GM04503 (cell line): ENCODE measurements at places on chromosomes 2 and 18.

GRCh38 chr18:3748086-3748485 lies 298.1 kb downstream of the TGIF1 start:
- no peak for DNase-seq

DNA sequence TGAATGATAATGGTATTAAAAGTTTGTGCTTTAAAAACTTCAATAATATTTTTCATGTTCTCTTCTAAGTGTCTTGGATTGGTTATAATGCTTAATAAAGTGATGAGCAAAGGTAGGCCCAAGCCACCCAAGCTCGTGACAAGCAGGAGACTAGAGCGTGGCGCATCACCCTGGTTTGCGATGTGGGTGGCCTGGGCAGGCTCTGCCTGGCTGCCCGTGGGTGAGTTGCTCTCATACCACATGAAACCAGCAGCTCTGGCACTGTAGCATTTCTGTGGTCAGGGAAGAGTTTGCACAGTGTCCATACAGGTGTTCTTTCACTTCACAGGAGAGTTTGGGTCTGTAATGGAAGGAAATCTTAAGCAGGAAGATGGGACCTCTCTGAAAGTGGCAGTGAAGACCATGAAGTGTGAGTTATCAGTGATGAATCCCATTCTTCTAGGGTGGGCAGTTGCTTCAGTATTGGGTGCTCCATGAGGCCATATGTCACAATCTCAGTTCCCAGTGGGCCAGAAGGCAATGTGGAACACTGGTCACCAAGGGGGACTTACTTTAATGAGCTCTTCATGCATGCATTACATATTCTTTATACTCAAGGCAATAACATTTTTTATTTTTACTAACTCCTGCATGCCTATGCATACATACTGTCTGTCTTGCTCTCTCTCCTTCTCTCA lies 51.4 kb upstream of the TMEM87B start:
- no peak for DNase-seq

DNA sequence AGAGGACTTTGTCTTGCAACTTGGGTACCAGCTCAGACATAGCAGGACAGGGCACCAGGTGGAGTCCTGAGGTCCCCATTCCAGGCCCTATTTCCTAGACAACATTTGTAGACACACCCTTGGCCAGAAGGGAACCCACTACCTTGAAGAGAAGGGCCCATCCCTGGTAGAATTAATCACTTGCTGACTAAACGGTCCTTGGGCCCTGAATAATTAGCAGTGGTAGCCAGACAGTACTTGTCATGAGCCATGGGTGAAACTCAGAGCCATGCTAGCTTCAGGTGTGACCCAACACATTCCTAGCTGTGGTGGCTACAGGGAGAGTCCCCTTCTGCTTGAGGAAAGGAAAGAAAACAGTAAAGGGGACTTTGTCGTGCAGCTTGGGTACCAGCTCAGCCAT lies 28.5 kb upstream of the ACTR2 start:
- no peak for DNase-seq

GRCh38 chr2:191649519-191649918 lies 28.4 kb upstream of the NABP1 start:
- no peak for DNase-seq

DNA sequence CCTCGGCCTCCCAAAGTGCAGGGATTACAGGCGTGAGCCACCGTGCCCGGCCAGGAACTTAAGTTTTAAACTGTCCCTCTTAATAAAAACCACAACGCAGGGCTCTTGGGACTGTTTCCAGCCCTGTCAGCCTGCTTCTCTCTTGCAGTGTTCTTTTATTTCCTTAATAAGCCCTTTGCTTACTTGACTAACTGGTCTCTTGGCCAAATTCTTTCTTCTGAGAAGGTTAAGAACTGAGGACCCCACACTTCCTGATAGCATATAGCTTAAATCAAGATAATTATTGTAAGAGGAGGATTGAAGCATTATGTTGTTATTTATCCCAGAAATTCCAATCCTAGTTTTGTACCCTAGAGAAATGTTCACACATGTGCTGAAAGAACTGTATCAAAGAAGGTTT lies 128.2 kb upstream of the UXS1 start:
- no peak for DNase-seq

DNA sequence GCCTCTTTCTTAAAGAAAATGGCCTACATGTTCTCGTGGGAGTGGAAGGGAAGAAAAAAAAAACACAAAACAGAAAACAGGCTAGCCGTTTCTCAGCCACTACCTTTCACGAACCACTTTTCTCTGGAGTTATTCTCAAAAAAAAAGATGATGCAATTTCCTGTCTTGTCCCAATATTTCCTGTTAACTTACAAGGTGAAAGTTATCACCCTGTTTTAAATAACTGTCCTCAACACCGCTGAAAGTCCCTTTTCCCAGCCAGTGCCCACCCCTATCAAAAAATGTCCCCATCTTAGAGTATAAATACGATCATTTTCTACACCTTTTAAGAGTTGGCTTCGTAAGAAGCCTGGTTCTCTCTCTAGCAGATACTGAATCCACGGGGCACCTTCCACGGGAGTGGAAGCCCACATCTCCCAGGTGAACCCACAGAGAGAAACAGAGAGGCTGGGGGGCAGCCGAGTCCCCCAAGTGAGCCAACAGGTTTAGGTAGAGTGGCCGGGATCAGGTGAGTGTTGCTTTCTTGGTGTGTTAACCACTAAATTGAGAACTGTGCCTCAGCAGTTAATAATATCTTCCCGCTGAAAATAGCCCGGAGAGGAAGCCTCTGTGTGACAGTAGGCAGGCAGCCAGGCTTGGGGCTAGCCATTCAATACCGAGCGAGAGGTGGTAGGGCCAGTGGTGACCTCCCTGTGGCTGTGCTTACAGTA lies 15.9 kb downstream of the SMAD7 start:
- DNase-seq = no peak

GRCh38 chr2:43368483-43369385 lies 142.3 kb upstream of the ZFP36L2 start:
- peak; percentile 35 for DNase-seq

DNA sequence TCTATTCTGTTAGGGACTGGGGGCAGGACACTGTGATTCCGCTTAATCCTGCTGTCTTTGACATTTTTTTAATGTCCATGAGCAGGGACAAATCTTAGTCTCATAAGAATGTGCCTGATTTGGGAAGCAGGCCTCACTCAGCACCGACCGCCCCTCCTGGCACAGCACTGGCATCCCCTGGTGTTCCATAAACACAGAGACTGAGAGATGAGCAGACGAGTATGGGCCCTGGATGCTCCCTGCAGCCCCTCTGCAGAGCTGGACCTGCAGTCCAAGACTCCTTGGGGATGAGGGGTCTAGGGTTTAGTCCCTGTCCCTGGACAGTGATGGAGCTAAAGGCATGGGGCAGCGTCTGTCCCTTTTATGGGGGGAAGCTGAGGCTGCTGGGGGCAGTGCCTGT lies 81.6 kb downstream of the NDUFA10 start:
- DNase-seq = no peak

DNA sequence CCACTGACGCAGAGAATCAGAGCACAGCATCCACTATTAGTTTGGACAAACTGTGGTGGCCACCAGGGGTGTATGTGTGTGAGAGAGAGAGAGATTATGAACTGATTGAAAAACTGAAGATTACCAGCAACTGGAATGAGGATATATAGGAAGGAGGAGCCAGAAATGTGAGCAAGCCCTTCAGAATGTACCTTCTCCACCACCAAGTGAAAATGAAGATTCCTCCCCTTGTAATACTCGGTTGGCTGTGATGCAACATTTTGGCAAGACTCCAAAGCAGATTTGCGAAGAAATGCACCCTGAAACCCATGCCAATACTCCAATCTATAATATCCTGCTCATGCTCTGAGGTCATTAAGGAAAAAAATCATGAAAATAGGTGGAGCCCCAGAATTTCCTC lies 121.2 kb upstream of the SLC35G4 start:
- no peak for DNase-seq

- no peak for DNase-seq
Measured at GRCh38 chr2:63837036-63837594, 4.6 kb upstream of the UGP2 start.

GRCh38 chr2:8371653-8372052 lies 310.2 kb upstream of the ID2 start:
- DNase-seq = no peak

GRCh38 chr2:58895857-58896256 lies 654.7 kb upstream of the FANCL start:
- DNase-seq = no peak

GRCh38 chr2:230746213-230746612 lies 33.6 kb downstream of the CAB39 start:
- no peak for DNase-seq

DNA sequence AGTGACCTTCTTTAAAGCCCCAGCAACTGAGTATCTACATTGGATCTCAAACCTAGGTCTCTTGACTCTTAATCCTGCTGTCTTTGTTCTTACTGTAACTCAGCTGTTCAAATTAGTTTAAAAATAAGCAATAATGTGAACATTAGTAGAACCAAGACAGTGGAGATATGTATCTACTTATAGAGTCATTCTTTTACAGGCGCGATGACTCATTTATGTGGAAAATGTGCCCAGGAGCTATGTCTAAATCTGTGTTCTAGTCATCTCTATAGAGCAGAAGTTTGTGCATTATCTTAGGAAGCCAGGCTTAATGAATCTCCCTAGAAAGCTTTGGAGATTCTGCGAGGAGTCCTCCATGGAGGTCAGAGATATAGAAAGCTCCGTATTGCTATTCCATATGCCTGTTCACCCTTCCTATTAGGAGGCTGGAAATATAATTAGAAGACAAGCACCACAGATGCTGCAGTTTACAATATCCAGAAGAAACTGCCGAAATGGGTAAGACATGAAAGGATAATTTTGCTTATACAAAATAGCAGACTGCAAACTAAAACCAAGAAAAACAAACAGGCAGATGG lies 211.6 kb downstream of the TRIB2 start:
- DNase-seq = no peak

DNA sequence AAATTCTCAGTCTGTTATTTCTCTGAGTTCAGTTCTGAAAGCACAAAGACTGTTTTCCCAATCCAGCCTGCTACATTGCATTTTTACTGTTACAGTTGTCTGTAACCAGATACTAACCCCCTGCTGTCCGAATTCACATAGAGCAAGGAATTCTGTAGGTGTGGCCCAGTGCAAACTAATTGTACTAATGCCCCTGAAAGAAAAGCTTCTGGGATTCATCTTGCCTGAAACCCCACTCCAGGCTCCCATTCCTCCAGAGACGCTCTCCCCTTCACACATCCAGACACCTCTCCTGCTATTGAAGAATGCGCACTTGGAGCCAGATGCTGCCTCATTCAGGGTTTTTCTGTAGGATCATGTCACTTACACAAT lies 127.0 kb downstream of the TTC32 start:
- DNase-seq = no peak

GRCh38 chr18:77067291-77068061 lies 65.1 kb downstream of the MBP start:
- no peak for DNase-seq

DNA sequence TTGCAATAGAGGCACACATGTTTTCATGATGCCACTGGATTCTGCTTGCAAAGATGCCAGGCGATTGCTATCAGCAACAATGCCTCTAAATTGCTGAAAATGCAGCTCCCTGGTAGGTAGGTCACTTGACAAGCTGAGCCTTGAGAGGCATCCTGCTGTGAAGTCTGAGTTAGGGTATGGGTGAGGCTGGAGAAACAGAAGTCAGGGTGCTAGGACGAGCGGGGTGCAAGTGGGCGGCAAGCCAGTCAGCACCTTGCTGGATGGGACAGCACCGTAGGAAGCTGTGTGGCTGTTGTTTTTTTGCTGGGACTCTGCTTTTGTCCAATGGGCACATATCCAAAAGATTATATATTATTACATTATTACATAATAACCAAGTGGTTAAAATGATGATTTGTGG lies 10.5 kb upstream of the CLIP4 start:
- no peak for DNase-seq

DNA sequence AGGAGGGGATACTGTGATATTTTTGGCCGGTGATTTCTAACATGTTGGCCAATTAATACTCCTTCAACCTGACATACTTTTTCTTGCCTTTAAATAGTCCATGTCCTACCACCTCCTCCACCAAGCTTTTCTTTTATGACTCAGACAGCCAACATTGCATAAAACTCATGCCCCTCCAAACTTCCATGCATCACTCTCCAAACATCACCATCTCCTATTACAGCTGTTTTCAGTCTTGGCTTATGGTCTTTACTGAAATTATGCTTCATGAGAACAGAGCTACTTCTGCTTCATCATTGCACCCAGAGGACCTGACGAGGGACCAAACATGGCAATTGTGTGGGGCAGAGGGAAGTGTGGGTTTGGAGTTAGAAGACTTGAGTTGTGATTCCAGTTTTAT lies 305.4 kb downstream of the LPIN1 start:
- DNase-seq = no peak

GRCh38 chr2:14722904-14723570 lies 90.5 kb downstream of the LRATD1 start:
- DNase-seq = no peak

DNA sequence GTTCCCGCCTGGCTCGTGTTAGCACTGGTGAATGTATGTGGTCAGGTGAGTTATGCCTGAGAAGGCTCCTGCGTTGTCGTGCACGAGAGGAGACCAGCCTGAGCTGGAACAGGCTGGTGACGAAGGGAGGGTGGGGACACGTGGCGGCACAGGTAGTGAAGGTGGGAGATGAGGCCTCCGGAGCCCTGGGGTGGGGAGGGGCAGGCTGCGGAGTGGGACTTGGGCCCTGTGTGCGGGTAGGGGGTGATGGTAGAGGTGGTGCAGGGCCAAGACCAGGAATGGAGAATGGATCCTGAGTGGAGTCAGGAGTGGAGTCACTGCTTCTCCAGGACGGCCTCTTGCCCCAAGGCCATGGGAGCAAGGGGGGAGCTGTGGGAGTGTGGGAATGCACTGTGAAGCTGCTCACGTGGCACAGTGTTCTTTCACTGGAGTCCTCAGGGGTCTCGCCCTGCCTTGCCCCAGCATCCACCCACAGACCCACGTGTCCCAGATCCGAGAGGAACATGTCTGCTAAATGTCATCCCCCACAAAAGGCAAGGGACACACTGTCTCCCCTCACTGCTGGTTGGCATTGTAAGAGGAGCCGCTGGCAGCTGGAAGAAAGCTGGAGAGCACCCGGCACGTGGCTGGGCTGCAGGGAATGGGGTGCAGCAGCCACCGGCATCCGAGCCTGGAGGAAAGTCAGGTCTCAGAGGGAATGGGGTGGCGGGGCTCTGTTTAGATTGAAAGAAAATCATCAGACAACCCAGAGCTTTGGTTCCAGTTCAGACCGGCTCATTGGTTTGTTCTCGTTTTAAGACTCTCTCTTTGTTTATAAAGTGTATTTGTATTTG lies 63.7 kb downstream of the CYP26B1 start:
- DNase-seq = no peak

GRCh38 chr2:151363709-151364108 lies 6.3 kb downstream of the TNFAIP6 start:
- DNase-seq = no peak

- DNase-seq = no peak
Measured at GRCh38 chr2:18723219-18723618, 133.8 kb upstream of the NT5C1B start.
